ENCODE measurements at places on chromosomes 5 and 9. TPM values are rescaled to one million over a fixed set of nuclear protein-coding genes. Genes with fewer than 3 reads are reported as not detected.

Gene ARL14EPL
- 0.12 TPM for total RNA-seq

DNA sequence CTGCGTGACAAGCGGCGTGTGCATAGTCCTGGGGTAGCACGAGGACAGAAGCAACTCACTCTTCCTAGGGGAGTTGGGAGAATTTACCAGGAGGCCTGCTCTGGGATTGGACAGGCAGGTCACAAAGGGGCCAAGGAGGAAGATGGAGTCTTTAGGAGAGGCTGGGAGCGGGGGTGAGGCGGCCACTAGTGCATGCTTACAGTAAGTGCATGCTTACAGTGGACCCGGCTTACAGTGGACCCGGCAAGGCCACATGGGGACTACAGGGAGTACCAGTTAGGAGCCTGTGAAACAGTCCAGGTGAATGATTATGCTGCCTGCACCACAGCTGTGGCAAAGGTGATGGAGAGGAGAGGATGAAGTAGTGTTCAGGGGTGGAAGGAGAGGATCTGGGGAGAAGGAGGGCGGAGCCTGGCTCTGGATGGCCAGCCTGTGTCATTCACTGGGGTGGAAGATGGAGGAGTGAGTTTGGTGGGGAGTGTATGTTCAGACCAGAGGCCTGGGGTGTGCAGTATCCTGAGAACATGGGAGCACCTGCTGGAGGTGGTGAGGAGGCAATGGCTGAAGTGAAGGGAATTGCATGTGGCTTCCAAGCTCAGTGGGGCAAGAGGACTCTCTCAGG is 78.7 kb downstream of the CRB2 start:
- H3K27me3 ChIP-seq: no peaks in the 10 kb centered on the region
- H3K36me3 ChIP-seq: no peaks in the 10 kb centered on the region
- H3K4me3 ChIP-seq: no peak overlapping the region
- H3K4me1 ChIP-seq: no peaks in the 10 kb centered on the region
- no peak overlapping the region for H3K27ac ChIP-seq

GRCh38 chr5:174518512-174518911 is 205.9 kb upstream of the MSX2 start:
- no peak overlapping the region for H3K27ac ChIP-seq
- H3K27me3 ChIP-seq: no peaks in the 10 kb centered on the region
- no peaks in the 10 kb centered on the region for H3K36me3 ChIP-seq
- H3K4me1 ChIP-seq: no peaks in the 10 kb centered on the region
- DNase-seq: no peak

- DNase-seq: no peak
- no peak overlapping the region for H3K4me3 ChIP-seq
- no peaks in the 10 kb centered on the region for H3K27me3 ChIP-seq
- H3K27ac ChIP-seq: peak overlapping the region; percentile 41
- peaks cover 48% of the 10 kb centered on the region for H3K4me1 ChIP-seq
Measured at GRCh38 chr5:172162323-172162986, 25.6 kb downstream of the STK10 start.

- H3K4me3 ChIP-seq: no peak overlapping the region
- H3K36me3 ChIP-seq: no peaks in the 10 kb centered on the region
- no peak for DNase-seq
- H3K4me1 ChIP-seq: no peaks in the 10 kb centered on the region
- no peak overlapping the region for H3K27ac ChIP-seq
Measured at GRCh38 chr5:159713773-159714172, 202.5 kb upstream of the ADRA1B start.

DNA sequence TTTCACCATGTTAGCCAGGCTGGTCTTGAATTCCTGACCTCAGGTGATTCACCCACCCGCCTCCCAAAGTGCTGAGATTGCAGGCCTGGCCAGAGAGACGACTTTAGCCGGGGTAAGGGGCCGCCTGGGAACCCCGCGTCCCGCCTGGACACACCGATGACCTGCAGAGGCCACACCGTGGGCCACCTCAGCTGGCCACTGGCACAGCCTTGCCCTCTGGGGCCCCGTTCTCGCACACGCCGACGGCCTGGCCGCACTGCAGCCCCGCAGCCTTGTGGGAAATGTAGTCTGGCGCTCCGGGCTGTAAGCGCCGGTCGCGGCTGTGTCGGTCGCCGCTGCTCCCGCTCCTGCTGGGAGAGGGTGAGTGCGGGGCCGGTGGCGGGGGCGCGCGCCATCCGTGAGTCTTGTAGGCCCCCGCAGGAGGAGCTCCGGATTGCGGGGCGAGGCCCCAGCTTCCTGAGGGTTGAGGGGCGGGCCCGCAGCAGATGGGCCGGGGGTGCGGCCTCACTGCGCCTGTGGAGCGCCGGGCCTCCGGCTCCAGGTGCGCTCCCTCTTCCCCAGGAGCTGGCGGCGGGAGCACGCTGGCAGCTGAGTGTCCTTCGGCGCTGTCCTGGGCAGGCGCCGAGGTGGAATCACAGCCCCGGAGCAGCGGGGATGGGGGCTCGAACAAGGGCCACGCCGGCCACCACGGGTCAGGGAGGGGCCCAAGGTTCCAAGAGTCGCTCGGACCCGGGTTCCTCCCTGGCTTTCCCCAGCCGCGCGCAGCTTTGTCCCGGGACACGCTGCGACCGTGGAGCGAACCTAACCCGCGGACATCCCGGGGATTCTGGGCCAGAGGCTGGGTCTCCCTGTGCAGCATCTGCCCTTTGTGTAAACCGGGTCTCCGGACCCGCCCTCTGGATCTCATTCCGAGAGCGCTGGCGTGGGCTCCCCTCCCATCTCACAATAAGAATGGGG is at the start of gene ZFP2:
Gene ZFP2, plus strand, starts transcription at position 299 of the 957 bp plus-strand sequence. CDS start 35,401 bp downstream, outside the sequence.
- peaks cover 3% of the 10 kb centered on the region for H3K27me3 ChIP-seq
- peaks cover 16% of the 10 kb centered on the region for H3K36me3 ChIP-seq
- no peak for DNase-seq
- H3K27ac ChIP-seq: no peak within 1 kb of the TSS
- peaks cover 3% of the 10 kb centered on the region for H3K4me1 ChIP-seq

Gene IL13
- total RNA-seq: 119 TPM

DNA sequence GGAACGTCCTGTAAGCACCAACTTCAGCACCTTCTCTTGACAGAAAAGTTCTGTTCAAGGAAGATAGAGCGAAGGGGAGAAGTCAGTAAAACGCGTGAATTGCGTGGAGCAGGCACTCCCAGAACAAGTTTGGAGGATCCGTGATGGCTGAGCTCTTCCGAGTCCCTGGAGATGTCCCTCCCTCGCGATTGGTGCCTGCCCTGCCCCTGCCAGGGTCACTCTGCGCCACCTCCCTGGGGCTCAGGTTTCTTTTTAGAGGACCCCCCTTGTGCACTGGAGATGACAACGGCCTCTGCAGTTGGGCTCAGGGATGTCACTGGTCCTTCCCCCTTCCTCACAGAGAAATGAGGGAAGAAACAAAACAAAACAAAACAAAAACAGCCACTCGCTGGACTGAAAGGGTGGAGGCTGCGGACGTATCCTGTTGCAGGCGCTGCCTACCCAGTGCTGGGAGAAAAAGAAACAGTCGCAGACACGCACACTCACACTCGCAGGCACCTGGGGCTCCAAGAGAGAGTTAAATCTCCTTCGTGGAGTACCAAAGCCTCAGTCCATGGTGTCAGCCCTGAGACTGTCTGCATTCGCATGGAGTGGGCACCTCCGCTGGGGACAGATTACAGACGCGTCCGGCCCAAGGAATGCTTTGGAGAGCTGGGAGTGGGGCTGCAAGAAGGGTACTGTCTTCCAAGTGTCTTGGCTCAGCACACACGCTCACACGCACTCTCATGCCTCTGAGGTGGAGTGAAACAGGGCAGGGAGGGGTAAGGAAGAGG is 512.7 kb downstream of the SLCO4C1 start:
- no peak for DNase-seq
- no peak overlapping the region for H3K27ac ChIP-seq
- H3K27me3 ChIP-seq: no peaks in the 10 kb centered on the region

GRCh38 chr5:112485934-112486355 is 66.9 kb upstream of the EPB41L4A start:
- no peaks in the 10 kb centered on the region for H3K36me3 ChIP-seq
- DNase-seq: no peak
- H3K27ac ChIP-seq: no peak overlapping the region
- peaks cover 2% of the 10 kb centered on the region for H3K27me3 ChIP-seq
- no peak overlapping the region for H3K4me3 ChIP-seq

DNA sequence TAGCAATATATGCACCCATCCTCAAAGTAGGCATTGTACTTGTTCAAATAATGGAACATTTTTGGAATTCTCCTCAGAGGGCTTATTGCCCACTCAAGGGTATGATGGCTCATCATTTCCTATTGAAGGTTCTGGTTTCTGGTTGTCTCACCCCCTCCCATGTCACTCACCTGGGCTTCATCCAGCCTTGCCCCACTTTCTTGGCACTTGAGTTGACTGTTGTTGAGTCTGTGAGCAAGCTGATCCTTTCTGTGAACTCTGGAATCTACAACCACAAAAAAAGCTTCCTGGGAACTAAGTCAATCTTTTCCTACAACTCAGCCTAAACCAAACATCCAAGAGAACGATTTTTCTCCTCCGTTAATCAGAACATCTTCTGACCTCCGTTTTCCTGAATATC is 73.9 kb upstream of the ANKH start:
- no peak for DNase-seq
- H3K27me3 ChIP-seq: peaks cover 17% of the 10 kb centered on the region
- no peak overlapping the region for H3K4me3 ChIP-seq

DNA sequence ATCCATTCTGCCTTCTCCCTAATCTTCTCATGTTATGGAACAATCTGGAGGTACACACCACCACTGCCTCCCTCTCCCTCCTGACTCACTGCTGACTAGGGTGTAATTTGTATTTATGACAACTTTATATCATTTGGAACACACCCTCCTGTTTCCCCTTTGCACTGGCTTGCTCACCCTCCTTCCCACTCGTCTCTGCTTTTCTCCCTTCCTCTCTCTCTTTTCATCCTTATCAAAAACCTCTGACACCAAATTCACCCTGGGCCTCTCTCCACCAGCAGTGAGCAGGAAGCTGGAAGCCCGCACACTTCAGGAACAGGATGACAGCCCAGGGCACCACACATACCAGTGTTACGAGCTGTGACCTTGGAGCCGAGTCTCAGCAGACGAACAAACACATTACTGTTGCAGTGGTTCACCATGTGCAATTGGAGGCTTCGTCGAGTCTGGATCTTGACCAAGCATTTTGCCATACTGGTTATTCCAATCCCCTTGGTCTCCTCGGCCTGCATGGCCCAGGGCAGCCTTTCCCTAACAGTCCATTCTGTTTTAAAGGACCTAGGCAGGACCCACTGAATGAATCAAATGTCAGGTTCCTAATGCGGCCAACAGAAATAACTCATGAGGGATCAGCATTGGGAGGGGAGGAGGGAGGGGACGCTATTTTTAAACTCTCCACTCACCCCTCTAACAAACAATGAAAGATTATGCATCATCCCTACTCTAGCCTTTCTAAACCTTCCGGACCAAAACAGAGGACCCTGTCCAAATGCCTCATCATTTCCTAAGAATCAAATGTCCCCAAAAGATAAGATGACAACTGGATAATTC is 203.9 kb upstream of the RASEF start:
- H3K27ac ChIP-seq: no peak overlapping the region
- DNase-seq: no peak
- H3K4me1 ChIP-seq: no peaks in the 10 kb centered on the region

DNA sequence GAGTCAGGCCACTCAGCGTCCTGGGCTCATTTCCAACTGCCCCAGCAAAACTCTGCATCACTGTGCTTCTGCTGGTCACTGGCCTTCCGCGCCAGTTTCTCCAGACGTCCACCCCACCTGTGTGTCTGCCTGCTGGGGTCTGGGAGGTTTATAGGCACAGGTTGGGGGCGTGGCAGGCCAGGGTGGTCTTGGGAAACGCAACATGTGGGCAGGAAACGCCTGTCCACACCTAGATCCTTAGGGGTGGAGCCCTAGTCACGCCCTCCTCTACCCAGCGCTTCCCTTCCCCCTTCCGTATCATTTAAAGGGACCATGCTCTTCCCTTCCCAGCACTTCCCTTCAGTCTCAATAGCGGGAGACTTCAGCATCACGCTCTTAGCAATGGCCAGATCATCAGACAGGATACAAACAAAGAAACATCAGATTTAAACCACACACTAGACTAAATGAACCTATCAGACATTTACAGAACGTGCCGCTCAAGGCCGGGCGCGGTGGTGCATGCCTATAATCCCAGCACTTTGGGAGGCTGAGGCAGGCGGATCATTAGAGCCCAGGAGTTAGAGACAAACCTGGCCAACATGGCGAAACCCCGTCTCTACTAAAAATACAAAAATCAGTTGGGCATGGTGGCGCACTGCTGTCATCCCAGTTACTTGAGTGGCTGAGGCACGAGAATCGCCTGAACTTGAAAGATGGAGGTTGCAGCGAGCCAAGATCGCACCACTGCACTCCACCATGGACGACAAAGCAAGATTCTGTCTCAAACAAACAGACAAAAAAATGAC is 11.8 kb upstream of the BTNL9 start:
- no peak overlapping the region for H3K27ac ChIP-seq
- peaks cover 12% of the 10 kb centered on the region for H3K27me3 ChIP-seq
- H3K36me3 ChIP-seq: no peaks in the 10 kb centered on the region
- DNase-seq: no peak
- no peaks in the 10 kb centered on the region for H3K4me1 ChIP-seq

Gene GLDC
- 5.8 TPM for total RNA-seq

GRCh38 chr5:76456258-76456657 is 53.2 kb downstream of the IQGAP2 start:
- H3K36me3 ChIP-seq: peaks cover 35% of the 10 kb centered on the region
- no peak for DNase-seq
- H3K4me1 ChIP-seq: peaks cover 24% of the 10 kb centered on the region
- H3K27me3 ChIP-seq: no peaks in the 10 kb centered on the region

Gene CCL27
- not detected for total RNA-seq

Gene SLC25A2
- total RNA-seq: 0.56 TPM

Gene PCDHA13
- not detected for total RNA-seq

DNA sequence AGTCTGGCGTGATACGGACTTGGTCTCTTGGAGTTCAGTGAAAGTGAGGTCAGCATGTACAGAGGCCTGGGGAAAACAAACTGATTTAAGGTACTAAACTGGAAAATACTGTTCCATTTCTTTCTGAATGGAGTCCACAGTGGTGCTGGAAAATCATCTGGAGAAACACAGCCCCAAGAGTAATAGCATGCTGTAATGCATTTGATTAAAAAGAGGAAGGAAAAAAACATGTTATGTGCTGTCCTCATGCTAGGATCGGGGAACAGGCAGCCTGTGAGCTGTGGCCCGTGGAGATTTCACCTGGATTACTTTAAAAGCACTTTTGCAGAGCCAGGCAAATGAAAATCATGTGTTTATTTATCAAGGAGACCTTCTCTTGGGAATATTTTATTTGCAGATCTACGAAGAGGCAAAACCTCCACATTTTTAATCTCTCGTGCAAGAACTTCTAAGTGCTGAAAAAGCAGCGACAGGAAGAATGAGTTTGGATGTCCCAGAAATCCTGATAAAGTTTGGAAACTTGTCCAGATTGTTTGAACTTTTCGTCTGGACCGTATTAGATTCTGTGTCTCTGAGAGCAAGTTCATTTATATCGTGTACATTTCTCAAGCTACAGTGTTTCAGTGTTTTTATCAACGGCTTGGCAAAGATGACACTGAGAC is 228.8 kb downstream of the GAS1 start:
- no peaks in the 10 kb centered on the region for H3K27me3 ChIP-seq
- H3K4me3 ChIP-seq: no peak overlapping the region

All from activated CD8-positive, alpha-beta memory T cell treated with anti-CD3 and anti-CD28 coated beads, Interleukin-2, amount 10 ng/mL, durations not matched to agents 7 days and 5 days (primary cell).